ENCODE measurements at places on chromosomes 2 and 18.

- DNase-seq: no peak
Observed at GRCh38 chr18:55416791-55417190, 171.2 kb downstream of the TCF4 start.

DNA sequence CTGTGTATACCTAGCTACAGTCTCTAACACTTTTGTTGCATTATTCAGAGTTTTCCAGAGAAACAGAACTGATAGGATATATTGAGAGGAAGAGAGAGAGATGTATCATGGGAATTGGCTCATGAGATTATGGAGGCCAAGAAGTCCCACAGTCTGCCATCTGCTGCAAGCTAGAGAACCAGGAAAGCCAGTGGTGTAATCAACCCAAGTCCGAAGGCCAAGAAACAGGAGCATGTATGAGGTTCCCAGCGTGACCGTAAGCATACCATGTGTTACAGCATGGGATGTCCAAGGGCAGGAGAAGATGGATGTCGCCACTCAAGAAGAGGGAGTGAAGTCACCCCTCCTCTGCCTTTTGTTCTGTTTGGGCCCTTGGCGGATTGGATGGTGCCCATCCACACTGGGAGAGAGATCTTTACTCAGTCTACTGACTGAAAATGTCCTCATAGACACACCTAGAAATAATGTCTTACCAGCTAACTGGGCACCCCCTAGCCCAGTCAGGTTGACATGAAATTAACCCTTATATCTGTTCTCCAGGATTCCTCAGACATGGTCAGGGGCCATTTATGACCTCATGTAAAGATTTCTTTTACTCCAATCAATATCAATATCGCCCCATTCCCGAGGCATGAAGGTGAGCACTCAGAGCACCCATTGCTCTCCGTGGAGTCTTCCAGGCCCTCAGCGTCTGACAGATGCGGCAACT, 179.6 kb downstream of the CTIF start:
- DNase-seq: no peak

GRCh38 chr18:30192216-30192615, 850.3 kb downstream of the DSC3 start:
- DNase-seq: no peak

DNA sequence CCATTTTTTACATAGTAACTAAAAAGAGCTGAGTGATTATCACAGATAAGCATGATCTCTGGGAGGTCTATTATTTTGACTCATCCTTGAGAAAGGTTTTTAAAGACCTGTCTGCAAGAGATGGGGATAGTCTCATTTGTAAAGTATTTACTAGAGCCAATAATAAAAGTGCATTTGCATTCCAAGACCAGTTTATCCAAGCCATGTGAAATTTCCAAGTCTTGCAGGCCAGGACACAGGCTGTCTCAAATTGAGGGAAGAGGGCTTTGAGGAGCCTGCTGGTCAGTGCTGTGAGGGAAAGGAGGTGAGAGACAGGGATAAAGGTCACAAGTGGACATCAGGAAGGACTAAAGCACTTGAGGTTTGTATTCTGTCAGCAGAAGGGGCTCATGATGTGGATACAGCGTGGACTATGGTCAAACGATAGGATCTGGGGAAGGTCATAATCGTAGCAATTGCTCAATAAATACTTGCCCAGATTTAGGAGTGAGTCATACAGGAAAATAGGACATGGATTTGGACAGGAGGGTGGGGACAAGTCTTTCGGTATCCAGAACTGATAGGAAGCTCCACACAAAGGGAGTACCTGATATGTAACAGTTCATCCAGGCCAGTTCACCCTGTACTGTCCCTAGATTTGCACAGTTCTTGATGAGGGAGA, 6.6 kb upstream of the CDH2 start:
- no peak for DNase-seq

GRCh38 chr18:59140302-59140885, 710 bp downstream of the SEC11C start:
- no peak for DNase-seq

GRCh38 chr18:28125051-28125450, 51.9 kb downstream of the CDH2 start:
- no peak for DNase-seq

- no peak for DNase-seq
Observed at GRCh38 chr18:78701771-78702396, 277.7 kb upstream of the SALL3 start.

GRCh38 chr2:230987137-230988020, 8.5 kb upstream of the SPATA3 start:
- DNase-seq: peak; percentile 41

DNA sequence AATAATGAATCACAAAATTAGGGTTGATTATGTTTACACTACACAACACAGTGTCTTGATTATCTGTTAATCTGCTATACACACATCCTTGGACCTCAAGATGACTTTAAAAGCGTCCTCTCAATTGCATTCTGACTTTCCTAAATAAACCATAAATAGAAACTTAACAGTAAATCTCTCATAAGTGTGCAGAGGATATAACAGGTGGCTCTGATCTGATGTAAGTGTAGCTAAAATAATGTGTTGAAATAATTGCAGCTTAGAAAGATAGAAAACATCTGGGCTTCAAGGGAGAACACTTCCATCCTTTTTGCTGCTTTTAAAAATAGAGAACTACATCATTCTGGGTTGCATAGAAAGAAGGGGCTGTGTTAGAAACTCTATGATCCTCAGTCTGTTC, 78.4 kb upstream of the EFEMP1 start:
- no peak for DNase-seq

DNA sequence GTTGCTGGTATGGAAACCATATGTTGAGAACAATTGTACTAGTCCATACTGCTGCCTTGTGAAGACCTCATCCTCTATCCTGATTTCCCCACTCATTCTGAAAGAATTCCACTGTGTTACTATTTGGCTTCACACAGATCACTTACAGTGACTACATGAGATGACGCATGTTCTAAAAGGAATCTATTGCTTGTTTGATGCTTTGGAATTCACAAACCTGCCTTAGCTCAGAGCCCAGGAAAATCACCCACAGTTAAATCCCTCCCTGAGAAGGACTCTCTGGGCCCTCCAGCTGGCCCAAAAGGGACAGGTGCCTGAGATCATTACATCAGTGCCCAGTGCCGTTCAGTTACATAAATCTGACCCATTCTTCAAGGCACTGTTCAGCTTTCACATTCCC, 45.3 kb downstream of the KLHL29 start:
- DNase-seq: no peak

GRCh38 chr2:129330504-129330903, 649.0 kb upstream of the RAB6C start:
- no peak for DNase-seq

DNA sequence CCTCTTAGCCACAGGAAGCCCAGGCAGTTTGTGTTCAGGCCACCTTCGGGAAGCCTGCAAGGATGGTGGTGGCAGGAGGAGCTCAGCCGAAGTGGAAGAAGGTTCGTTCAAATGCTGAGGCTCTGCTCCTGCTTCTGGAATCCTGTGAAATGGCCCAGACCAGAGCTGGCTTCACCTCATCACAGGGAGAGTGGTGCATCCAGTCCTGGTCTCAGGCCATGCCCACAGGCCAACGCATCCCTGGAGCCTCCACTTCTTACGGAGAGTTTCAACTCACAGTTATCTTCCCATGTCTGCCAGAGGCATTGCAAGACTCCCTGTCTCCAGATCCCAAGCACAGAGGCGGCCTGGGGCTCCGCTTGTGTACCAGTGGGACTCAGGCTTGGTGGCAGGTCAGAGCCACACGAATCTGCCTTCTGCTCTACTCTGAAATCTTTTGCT, 82.3 kb downstream of the NDUFA10 start:
- DNase-seq: no peak

GRCh38 chr2:66495788-66496640, 61.1 kb downstream of the MEIS1 start:
- no peak for DNase-seq

DNA sequence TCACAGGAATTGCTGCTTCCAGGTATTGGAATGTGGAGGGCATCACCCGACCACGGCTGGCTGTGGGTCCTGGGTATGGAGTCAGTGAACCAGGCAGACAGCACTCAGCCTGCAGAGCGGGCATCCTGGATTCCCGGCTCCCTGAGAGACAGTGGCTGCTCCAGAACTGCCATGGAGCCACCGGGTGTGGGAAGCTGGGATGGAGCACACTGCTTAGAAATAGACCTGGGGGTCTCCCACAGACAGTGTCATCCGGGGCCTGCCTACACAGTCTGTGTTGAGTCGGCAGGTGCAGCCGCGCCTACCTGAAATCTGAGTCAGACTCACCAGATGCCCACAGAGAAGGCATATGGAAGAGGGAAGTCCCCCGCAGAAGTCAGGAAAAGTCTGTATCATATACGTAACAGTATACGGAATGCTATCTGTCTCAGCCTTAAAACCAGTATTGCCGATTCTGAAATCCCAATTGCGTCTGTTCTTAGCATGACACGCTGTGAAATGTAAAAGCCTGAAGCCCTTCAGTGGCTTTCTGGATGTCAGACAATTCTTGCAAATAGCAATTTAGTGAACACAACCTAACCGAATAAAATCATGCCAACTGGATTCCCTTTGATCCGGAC, 509.7 kb upstream of the MYT1L start:
- DNase-seq: no peak

DNA sequence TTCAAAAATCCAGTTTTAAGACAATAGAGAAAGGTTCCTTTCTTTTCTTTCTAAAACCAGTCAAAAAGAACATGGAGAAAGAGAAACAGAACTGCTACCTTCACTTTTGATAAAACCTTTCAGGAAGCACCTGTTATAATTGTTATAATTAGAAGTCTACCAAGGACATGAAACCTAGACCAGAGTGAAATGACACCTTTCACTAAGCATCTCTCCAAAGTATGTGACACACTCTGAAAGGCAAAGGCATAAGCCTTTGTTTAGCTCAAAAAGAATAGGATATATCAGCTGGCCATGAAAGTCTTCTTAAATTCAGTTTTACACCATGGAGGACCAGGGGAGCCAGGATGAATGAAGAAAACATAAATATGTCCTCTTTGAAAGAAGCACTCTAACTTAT, 18.8 kb upstream of the RBM45 start:
- DNase-seq: no peak

GRCh38 chr18:47931718-47932103, 1.3 kb upstream of the SMAD2 start:
- peak; percentile 60 for DNase-seq

- no peak for DNase-seq
Observed at GRCh38 chr2:171046048-171046560, 114.6 kb downstream of the TLK1 start.

- DNase-seq: no peak
Observed at GRCh38 chr18:79403723-79404566, 8.2 kb downstream of the NFATC1 start.

GRCh38 chr2:78734221-78734620, 291.3 kb upstream of the REG3G start:
- DNase-seq: no peak

- DNase-seq: no peak
Observed at GRCh38 chr2:203819434-203820133, 48.0 kb upstream of the CTLA4 start.

DNA sequence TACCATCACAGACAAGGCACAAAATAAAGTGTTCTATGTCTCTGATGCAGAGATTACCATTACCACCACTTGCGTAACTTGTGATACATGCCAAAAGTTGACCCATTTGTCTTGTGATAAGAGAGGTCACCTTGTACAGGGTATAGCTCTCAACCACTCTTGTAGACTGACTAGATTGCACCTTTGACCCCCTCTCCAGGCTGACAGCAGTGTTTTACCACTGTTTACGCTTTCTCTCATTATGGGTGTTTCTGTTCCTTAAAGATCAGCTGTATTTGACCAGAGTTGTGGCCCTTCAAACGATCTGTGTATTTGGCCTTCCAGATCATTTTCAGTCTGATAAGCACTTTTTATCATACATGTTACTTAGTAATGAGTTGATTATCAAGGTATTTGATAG, 215.7 kb upstream of the HNMT start:
- no peak for DNase-seq

DNA sequence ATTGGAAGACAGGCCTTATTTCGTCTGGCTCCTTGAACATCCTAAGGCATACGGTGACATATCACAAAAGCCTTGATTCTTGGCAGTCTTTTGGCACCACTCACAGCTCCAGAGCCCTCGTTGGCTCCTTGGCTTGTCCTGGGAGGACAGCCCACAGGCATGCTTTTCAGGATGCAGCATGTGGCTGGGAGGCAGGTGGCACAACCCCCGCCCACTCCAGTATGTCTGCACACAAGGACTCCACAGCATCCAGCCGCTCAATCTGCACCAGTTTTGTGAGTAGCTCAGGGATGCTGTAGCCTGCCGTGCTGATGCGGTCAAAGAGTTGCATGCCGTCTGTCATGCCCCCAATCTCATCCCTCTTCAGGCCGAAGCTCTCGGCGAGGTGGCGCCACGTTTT, 92.3 kb downstream of the EDAR start:
- DNase-seq: no peak

DNA sequence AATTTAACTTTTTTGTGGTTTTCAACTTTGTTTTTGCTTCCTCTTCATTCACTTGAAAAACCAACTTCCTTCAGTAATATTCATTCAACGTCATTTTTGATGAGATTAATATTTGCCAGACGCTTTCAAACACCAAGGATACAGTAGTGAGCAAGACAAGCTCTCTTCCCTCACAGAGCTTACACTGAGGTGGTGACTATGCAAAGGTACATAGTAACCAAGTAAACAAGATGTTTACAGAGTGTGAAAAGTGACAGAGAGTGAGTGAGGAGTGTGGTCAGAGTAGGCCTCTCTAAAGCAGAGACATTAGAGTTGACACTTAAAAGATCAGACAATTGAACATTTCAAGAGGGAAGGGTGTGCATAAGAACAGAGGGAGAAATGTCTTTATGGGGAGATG, 155.5 kb downstream of the TMEM247 start:
- DNase-seq: no peak

GRCh38 chr2:174493549-174494331, 6.9 kb upstream of the GPR155 start:
- DNase-seq: no peak

Data from NCI-H1436 (cell line).